NCI-H2029 (cell line): ENCODE measurements at places on chromosomes 4 and X.

- DNase-seq, result no peak
These were observed 15.9 kb downstream of the RTL9 start for GRCh38 chrX:110374559-110374958.

DNA sequence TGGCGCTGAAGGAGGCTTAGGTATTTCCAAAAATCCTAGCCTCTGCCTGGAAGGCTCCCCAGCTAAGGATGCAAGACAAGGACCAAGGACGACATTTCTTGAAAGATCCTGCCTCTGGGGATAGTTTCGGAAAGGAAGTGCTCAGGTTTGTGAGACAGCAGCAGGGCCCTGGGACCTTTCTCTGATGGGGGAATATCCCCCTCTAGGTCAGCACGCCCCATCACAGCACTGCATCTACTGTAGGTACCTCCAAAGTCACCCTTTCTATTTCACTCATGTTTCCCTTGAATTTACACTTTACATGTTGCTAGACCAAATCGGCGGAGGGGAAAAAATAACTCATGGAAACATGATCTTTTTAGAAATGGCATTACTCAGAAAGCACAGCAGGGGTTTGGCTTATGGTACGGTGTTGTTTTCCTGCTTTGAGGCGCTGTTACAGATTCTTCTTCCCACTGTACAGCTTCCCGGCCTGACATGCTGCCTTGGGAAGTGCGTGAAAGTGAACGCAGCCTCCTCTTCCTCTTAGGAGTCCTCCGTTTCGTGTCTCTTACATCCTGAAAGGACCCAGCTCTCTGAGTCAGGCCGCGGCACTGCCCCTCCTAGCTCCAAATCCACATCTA lies 77.2 kb upstream of the DHRSX start:
- no peak for DNase-seq

DNA sequence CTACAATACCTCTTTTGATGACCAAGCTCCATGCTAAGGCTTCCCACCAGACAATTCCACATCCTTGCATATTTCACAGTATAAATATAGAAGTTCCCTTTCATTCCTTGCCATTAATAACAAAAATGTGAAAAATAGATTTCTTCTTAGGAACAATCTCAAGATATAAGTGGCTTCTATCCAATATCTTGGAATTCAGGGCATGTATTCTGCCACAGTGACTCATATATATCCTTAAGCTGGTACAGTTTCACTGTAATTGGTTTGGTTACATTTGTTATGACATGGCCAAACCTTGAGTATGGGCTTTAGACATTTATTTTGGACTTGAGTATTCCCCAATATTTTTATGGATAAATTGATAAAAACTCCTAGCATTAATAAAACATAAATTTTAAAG lies 181.7 kb upstream of the DDX53 start:
- no peak for DNase-seq

DNA sequence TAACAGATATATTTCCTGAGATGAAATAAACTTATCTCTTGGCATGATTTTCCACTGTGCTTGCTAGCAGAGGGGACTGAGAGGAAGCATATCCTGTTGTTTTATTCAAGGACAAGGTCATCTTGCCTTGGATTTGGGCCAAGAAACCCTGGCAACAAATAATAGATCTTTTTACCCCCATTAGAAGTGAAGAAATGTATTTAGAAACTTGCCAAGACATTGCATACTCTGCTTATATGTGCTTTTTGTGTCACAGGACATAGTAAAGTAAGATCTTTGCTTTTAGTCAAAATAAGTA lies 170.2 kb downstream of the RAPGEF2 start:
- peak; percentile 34 for DNase-seq

- no peak for DNase-seq
These were observed 91.5 kb downstream of the COX18 start for GRCh38 chr4:72977936-72978485.
